ENCODE measurements at places on chromosomes 3 and 15.

- DNase-seq: no peak
Observed at GRCh38 chr15:101121511-101122090, 130.2 kb downstream of the CHSY1 start.

- DNase-seq: no peak
Observed at GRCh38 chr3:46029953-46030543, 2.8 kb upstream of the XCR1 start.

- no peak for DNase-seq
Observed at GRCh38 chr15:31241888-31242522, 84.6 kb upstream of the KLF13 start.

- no peak for DNase-seq
Observed at GRCh38 chr3:49198161-49198560, 26.8 kb downstream of the KLHDC8B start.

- DNase-seq: no peak
Observed at GRCh38 chr3:11721479-11721878, 77.8 kb upstream of the VGLL4 start.

GRCh38 chr3:101185341-101185740, 135.0 kb downstream of the IMPG2 start:
- DNase-seq: no peak

DNA sequence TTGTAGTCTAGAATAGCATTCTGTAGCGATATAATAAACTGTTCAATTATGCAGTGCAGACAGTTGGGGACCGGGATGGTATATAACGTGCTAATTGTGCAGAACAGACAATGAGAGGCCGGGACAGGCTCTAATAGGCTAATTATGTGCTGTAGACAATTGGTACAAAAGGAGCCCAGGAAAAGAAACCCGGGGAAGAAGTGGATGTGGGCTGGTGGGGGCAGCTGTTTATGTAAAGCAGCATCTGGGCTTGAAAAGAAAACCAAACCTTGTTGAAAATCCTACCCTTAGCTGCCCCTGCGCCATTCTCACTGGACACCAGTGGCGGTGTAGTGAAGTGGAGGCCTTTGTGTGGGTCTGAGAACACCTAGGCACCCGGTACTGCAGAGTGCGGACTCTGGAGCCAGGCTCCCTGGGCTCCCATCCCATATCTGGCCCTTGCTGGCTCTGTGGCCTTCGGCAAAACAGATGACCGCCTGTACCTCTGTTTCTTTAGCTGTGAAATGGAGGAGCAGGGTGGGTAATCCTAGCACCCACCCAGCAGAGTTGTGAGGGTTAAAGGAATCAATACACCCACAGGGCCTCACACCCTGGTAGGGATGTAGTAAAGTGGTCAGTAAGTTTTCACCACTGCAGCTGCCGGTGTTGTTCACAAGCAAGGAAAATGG, 51.5 kb downstream of the CMTM6 start:
- DNase-seq: no peak

DNA sequence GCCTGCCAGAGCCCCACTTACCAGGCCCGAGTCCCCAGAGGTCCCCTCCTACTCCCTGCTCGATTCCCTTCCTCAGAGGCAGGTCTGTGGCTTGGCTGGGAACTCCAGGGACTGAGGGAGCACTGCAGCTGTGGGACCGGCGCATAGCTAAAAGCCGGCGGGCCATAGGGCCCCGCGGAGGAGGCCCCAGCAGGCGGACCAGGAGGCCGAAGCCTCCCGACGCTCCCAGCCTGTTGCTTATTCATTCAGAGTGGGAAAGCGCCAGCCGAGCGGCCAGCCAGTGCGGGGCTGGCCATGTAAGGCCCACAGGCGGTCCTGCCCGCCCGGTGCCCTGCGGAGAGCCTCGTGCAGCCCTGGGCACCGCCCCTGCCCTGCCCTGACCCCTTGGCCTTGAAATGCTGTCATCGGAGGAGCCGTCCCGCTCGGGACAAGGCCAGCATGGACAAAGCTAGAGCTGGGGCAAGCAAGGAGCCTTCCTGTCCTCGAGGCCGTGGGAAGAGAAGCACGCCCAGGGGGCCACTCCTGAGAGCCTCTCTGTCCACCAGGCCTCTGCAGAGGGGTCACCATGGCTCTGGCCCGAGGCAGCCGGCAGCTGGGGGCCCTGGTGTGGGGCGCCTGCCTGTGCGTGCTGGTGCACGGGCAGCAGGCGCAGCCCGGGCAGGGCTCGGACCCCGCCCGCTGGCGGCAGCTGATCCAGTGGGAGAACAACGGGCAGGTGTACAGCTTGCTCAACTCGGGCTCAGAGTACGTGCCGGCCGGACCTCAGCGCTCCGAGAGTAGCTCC, at the start of gene LOXL1:
LOXL1 (plus strand) TSS at position 244 of the 784 bp plus-strand sequence; CDS start at position 566, 322 bp downstream.
- DNase-seq: peak; percentile 84

DNA sequence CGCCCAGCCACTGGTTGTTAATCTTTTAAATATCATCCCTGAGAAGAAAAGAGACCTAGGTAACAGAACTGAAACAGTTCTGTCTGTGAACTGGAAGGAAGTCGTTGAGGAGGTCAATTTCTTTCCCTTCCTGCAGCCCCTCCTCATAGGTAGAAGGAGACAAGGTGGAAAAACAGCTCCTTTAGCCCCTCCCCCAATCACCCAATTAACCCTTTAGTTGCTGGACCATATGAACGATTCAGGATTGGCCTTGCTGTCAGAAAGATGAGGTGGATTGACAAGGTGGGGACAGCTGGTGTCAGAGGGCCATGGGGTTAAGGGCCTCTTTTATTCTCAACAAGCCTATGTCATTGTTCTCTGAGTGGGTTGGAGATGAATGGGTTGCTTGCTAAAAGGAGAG, 36.0 kb upstream of the ZNF445 start:
- DNase-seq: no peak

- DNase-seq: no peak
Observed at GRCh38 chr3:4497843-4498324, 4.7 kb downstream of the ITPR1 start.

GRCh38 chr3:62097121-62097520, 276.2 kb downstream of the FEZF2 start:
- no peak for DNase-seq

DNA sequence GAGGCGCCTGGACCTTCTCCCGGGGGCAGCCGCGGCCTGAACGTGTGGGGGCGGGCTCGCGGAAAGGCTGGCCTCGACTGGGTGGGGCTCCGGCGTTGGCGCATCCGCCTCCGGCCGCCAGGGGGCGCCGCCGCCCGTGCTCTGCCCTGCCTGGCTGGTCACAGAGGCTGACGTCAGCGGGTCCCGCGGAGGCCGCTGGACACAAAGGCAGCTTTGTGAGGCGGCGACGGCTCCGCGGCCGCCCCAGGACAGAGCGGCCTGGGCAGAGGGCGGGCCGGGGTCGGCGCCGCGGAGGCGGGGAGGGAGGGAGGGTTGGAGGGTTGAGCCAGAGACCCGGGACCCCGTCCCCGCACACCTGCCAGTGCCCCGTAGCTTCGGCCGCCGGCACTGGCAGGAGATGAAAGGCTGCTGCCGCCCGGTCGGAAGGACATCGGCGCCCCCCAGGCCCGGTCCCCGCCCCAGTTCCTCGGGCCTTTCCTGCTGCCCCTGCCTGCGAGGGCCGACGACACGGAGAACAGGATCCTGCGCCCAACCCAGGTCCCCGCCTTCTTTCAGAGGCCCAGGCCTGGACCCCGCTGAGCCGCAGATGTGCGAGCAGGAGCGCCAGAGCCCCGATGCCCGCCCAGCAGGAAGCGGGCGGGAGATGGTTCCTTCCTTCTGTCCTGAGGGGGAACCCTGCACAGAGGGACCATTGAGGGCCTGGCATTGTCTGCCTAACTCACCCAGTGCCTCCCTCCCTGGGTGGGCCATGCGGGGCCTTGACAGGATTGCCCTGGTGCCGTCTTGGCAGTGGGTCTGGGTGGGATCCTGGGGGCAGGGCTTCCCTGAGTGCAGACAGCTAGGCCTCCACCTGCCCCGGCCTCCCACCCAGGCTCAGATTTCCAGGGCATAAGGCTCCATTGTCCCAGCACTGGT, 8.7 kb upstream of the SEMA3B start:
- DNase-seq: peak; percentile 77

GRCh38 chr15:72231833-72232478, 966 bp upstream of the PKM start:
- peak; percentile 74 for DNase-seq

GRCh38 chr3:129549006-129549800, 6.2 kb downstream of the H1-8 start:
- peak; percentile 60 for DNase-seq

DNA sequence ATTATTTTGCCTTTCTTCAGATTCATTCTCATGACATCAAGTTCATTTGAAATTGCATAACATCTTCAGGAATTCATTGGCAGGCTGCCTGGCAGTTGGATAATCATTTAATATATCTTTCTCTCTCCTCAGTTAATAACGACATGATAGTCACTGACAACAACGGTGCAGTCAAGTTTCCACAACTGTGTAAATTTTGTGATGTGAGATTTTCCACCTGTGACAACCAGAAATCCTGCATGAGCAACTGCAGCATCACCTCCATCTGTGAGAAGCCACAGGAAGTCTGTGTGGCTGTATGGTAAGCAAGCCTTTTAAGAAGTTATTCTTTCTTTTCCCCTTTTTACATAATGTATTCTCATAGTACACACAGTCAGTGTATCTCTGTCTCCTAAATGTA, 38.2 kb downstream of the TGFBR2 start:
- DNase-seq: no peak

- no peak for DNase-seq
Observed at GRCh38 chr15:42387603-42388002, 28.3 kb downstream of the CAPN3 start.

DNA sequence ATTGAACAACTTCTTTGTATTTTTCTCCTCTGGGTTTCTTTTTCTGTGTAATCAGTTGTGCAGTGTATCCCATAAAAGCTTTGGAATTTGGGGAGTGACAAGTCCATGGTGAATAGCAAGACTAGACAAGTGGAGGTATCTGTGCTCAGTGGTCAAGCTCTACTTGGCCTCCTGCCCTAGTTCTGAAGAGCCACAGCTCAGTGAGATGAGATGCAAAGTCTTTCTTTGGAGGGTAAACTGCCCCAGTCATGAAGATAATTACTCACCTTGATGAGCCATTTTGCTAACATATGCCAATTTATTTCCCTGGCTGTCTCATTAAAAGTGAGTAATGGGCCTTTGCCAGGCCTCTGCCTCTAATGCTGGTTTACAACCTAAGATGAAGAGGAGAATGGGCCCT, 271.2 kb upstream of the TRIM42 start:
- DNase-seq: peak; percentile 64

DNA sequence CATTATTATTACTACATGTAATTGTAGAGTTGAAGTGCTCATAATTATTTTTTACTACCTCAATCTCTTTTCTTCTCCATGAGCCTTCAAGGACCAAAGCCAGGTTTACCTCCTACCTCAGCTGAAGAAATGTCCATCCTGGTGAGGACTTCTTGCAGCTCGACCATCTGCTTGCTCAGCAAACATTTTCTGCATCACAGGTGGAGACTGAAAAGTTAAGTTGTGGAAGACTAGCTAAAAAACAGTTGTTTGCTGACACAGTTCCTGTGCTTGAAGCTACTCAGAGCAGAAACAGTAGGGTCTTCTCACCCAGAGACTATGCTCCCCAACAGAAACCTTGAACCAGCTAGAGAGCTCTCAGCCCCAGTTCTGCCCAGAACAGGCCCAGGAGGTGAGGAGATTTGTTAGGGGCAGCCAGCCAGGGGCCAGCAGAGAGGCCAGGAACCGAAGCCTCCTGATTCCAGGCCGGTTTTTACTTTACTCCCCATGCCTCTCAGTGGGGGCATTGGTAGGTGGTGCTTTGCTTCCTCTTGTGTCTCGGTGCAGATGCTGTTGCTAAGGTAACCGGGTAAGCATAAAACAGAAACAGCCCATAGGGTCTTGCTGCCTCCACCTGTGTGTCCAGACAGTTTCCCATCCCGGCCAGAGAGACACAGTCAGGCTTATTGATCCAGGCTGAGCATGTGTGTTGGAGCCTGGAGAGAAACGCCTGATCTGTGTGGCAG, 54.9 kb downstream of the CCNL1 start:
- DNase-seq: no peak

DNA sequence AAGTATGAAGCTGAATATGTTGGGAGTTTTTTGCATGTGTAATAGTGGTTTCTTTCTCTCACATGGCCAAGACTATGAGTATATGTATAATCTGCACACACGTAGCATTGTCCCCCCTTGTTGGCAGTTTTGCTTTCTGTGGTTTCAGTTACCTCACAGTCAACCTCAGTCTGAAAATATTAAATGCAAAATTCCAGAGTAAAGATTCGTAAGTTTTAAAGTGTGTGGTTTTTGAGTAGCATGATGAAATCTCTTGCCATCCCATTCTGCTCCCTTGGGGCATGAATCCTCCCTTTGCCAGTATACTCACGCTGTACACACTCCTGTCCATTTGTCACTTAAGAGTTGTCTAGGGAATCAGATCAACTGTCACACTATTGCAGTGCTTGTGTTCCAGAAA, 742.0 kb upstream of the CCDC54 start:
- DNase-seq: no peak

- DNase-seq: no peak
Observed at GRCh38 chr3:132622761-132623160, 25.7 kb downstream of the ACKR4 start.

- no peak for DNase-seq
Observed at GRCh38 chr3:50003824-50004223, 63.9 kb downstream of the RBM6 start.

DNA sequence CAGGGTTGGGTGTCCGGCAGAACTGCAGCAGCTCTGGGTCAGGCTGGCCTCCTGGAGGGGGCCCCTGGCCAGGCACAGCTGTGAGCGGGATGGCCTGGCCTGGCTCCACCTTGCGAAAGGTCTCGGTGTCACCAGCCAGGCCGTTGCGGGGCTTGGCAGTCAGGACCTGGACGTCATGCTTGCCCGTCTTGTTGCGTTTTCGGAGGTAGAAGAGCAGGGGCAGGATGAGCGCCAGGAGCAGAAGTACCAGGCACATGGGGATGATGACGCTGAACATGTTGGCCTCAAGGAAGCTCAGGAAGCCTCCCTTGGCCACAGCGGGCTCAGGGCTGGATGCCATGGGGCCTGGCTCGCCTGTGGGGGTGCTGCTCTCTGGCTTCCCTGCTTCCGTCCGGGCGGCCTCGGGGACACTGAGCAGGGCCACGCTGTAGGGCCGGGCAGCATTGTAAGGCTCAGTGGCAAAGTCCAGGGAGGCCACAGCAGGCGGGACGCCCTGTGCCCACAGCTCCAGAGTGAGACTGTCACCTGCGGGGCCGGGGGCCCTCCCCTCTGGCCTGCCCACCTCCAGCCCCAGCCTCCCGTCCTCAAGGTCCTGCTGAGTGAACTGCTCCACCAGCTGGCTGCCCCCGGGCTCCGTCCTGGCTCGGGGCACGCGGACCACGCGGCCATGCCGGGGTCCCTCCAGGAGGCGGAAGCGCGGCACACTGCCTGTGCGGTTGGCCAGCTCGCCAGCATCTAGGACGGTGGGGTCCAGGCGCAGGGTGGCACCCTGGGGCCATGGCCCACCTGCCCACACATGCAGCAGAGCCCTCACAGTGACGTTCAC, 28.1 kb downstream of the SNX33 start:
- DNase-seq: no peak

DNA sequence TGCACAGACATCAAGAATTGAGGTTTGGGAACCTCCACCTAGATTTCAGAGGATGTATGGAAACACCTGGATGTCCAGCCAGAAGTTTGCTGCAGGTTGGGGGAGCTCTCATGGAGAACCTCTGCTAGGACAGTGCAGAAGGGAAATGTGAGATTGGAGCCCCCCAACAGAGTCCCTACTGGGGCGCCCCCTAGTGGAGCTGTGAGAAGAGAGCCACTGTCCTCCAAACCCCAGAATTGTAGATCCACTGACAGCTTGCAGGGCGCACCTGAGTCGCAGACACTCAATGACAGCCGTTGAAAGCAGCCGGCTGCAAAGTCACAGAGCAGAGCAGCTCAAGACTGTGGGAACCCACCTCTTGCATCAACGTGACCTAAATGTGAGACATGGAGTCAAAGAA, 34.6 kb upstream of the EPHA6 start:
- DNase-seq: no peak

- no peak for DNase-seq
Observed at GRCh38 chr3:14783480-14784086, 35.2 kb upstream of the FGD5 start.
